ENCODE measurements at places on chromosomes 7 and 10.

DNA sequence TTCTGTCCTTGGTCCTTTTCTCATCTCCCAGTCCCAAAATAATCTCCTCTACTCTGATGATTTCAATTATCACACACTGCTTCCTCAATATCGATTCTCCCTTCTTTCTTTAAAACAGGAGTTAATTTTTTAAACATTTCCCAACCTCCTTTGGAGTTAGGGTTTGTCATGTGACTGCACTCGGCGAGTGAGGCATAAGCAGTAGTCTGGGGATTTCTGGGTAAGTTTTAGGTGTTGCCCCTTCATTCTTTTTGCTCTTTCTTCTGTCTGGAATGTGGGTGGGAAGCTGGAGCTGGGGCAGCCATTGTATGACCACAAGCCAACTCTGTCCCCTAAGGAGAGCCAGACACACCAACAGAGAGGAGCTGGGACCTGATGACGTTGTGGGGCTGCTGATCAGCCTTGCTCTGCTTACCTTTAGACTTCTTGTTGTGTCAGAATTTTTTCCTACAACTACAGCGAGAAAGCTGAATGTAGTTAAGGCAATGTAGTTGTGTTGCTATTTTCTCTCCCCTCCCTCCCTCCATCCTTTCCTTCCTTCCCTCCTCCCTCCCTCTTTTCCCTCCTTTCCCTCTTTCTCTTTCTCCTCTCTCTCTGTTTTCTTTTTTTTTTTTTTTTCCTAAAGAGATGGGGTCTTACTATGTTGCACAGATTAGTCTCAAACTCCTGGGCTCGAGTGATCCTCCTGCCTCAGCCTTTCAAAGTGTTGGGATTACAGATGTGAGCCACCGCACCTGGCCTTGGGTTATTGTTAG is 6.5 kb upstream of the TSPAN14 start:
- no peak for DNase-seq

DNA sequence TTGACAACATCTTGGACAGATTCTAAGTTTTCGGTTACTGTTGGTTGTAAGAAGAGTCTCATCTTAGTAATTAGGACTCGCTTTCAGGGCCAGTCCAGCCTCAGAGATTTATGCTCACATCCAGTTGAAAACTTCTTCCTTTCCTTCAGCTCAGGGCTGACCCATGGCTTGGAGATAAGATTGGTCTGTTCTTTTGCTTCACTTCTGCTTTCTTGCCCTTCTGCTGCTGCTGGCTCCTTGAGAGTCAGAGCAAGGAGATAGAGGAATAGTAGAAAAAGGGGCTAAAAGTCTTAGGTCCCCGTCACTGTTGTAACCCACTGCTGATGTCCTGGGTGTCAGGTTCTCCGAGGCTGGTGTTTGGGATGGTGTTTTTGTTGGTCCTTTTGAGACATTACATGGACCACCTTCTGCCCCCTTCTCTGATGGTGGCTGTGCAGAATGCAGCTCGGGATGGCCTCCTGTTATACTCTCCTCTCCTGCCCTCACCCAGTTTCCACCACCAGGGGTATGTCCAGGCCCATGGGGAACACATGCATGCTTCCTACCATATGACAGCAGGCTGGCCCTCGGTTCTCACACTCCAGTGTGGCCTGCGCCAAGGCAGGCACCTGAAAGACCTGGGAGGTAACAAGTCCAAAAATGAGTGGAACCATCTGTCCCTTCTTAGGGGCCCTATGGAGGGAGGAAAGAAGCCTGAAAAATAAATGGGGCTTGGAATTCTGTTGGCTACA is 67.8 kb upstream of the PCBD1 start:
- DNase-seq = no peak

GRCh38 chr10:32795598-32796183 is 162.3 kb downstream of the ITGB1 start:
- no peak for DNase-seq

- no peak for DNase-seq
Observed at GRCh38 chr10:64076322-64076940, 555.2 kb downstream of the REEP3 start.

Data from H54 (cell line).